ENCODE measurements at places on chromosomes 2 and 18.

- DNase-seq, result no peak
Observed at GRCh38 chr2:206823178-206823577, 57.8 kb downstream of the FASTKD2 start.

- DNase-seq, result no peak
Observed at GRCh38 chr2:69582582-69583176, 60.9 kb downstream of the AAK1 start.

- DNase-seq, result peak; percentile 66
Observed at GRCh38 chr18:33820517-33821371, 242.7 kb downstream of the ASXL3 start.

DNA sequence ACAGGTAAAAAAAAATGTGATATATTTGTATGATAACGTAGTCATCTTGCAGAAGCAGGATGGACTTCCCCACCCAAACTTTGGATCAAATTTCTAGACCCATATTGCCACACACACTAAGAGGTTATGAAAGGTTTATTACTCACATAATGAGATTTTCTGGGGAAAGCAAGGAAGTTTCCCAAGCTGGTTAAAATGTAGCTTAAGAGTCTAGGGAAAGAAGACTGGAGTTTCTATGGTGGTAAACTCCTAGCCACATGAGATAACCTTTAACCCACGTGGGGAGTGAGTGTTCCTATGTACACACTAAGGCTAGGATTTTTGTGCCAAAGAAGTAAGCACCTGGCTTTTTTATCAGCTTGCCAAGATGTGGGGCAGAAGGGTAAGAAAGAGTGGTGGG, 335.7 kb upstream of the UBE2E3 start:
- no peak for DNase-seq

DNA sequence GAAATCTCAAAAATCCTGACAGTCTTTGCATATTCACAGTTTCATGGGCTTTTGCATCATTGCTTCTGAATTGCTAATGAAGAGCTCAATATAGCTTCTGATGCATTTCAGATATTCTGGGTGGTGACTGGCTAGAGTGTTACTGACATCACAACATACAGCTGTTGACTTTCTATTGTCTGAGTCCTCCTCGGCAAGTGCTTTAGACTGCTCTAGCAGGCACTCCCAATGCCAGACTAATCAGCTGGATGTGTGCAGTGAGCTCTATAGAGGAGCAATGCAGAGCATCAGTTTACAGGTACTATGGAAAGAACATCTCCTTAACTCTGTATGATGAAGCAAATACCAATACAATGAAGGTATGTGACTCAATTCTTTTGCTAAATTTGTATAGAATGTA, 54.9 kb downstream of the R3HDM1 start:
- no peak for DNase-seq

DNA sequence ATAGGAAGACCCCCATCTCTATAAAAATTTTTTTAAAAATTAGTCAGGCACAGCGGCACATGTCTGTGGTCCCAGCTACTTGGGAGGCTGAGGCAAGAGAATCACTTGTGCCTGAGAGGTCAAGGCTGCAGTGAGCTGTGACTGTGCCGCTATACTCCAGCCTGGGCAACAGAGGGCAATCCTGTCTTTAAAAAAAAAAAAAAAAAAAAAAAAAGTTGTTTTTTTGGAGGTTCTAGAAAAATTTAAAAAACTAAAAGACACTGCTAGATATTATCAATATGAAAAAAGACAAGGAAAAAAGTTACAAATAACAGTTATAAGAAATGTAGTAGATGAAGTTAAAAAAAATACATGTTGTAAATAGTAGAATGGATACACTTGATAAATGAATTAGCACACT, 56.1 kb upstream of the C2orf15 start:
- DNase-seq, result peak; percentile 13

DNA sequence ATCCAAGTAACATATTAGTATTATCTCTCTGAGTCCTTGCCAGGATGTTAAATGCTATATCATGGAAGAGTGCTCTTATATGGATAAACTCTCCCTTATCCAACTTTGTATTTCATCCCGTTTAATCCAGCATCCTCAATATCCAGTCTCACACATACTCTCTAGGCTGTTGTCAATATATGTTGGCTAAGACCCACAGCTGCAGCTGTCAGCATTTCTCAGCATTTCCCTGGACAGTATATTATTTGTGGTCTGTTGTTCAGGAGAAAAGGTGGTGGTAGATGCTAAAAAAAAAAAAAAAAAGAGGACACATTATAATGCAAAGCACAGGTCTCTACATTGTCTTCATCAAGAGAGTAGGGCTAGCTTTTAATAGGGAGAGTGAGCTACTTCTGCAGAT, 1368.0 kb upstream of the ZEB2 start:
- no peak for DNase-seq

GRCh38 chr2:217158928-217159327, 299.1 kb upstream of the TNP1 start:
- DNase-seq, result no peak
